Heart left ventricle (tissue), 16 donors: ENCODE measurements at places on chromosomes 6 and 20. TPM values are rescaled to one million over a fixed set of nuclear protein-coding genes. Genes with fewer than 3 reads are reported as not detected.

DNA sequence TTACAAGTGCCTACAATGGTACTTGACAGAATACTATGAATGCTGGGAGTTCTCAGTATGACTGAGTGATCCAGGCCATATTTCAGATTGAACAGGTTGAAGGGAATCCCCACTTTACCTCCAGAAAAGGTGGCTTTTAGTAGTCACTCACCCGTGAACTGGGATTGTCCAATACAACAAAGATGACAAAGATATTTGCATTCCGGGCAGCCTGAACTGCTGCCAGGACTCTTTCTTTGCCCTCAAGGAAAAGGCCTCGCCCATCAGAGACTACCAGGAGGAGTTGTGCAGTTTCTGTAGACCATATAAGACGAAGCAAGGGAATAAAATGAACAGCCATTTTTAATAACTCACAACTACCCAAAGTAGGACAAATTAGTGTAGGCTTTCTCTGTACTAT lies 6.3 kb upstream of the LYRM2 start:
- no peak for DNase-seq

- no peak for DNase-seq
These were observed 147.0 kb upstream of the PTPRK start for GRCh38 chr6:128667339-128667858.

- DNase-seq: no peak
These were observed 149.9 kb downstream of the IBTK start for GRCh38 chr6:82097676-82098075.

The EBF4 gene
- 2.7 TPM for polyA plus RNA-seq

- no peak for DNase-seq
These were observed 101.8 kb downstream of the TTLL2 start for GRCh38 chr6:167426651-167427050.

DNA sequence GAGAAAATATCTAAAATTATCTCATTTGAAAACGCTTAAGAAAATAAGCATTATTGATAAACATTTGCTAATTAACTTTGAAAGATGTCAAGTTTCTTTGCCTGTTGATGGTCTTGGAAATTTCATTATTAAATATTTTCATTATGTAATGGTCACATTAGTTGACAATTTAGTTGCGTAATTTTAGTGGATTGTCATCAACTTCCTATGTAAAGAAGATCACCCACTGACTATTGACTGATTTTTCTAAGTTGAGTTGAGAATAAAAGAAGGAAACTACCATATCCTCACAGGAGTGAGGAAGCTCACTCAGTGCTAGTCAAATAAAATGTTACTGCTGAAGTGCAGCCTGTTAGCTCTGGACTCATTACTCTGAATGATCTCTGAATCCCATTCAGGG lies 79.9 kb upstream of the LY86 start:
- no peak for DNase-seq

GRCh38 chr6:85250586-85251220 lies 199.2 kb upstream of the NT5E start:
- no peak for DNase-seq
